ENCODE measurements at places on chromosomes 16 and 17.

DNA sequence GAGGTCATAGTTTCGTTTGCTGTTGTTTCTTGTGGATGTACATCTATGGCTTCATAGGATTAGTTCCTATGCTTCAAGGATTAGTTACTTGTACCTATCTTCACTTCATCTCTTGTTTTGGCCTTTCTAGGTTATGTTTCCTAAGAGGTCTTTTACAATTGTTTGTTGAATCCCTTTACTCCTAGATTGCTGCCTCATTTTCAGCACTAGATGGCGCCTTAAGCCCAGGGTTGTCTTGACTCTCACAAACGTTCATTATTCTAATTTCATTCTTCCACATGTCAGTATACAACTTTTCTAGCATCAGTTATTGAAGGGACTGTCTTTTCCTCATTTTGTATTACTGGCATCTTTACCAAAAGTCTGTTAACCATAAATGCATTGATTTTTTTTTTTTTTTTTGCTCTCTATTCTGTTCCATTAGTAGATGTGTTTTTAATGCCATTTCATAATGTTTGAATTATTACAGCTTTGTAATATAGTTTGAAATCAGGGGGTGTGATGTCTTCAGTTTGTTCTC, 45.0 kb upstream of the NACA2 start:
- DNase-seq = peak; percentile 30

GRCh38 chr17:72430611-72431432, 310.0 kb downstream of the SOX9 start:
- no peak for DNase-seq

- DNase-seq = no peak
These were observed 24.8 kb downstream of the TMEM114 start for GRCh38 chr16:8565498-8565897.

DNA sequence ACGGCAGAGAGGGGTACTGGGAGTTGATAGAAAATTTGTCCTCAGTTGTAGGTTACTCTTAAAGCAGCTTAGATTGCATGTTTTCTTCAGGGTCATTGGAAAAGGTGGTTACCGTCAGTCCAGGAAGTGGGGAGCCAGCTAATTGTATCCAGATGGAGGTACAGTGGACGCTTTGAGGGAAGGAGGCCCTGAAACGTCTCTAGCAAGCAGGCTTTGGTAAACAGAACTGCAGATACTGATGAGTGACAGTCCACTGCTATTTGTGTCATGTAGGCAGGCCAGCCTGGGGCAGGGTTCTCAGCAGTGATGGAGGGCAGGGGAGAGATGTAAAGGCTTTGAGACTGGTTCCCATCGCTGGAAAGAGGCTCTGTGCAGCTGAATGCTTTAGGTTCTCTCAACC, 30.2 kb upstream of the ST6GALNAC1 start:
- DNase-seq = no peak

- DNase-seq = no peak
These were observed 438 bp downstream of the GRN start for GRCh38 chr17:44345454-44346026.

- DNase-seq = no peak
These were observed 881.3 kb downstream of the CDH11 start for GRCh38 chr16:64240586-64240985.

- no peak for DNase-seq
These were observed 31.6 kb downstream of the VPS53 start for GRCh38 chr17:683040-683439.

DNA sequence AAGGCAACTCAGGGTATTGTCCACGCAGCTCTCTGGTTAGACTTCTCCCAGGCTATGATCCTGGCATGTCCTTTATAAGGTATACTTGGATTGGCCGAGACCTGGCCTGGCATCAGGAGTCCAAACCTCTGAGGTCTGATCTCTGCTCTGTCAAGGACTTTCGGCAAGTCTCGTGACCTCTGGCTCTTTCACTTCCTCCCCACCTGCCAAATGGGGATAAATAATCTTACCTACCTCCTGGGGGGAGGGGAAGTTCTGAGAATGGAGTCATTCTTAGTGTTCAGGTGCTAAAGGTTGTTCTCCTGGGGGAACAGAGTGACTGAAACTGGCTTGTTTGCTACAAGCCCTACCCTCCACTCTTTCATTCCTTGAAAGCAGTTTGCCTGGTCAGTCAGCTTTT, 7.6 kb downstream of the ATXN1L start:
- no peak for DNase-seq

DNA sequence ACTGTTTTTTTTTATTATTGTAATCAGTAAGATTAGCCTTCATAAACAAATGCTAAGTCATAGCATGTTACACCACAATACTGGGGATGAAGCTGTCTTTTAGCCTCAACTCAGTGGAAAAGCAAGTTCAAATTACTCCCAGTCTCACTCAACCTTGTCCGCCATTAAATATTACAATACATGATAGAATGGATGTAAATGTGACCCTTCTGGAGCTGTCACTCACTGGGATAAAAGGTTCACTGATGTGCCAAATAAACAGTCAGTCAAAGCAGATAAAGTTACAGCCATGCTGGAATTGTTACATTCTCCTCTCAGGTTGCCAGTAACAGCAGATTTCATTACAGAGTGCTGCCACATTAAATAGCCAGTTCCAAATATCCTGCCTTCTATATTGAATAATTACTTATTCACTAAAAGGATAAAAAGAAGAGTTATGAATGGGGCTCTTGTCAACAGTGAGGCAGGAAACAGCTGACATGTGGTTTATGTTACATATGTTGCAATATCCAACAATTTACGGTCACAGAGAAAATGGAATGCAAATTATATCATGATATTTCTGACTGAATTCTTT, 53.4 kb downstream of the BRIP1 start:
- no peak for DNase-seq

- no peak for DNase-seq
These were observed 41.7 kb downstream of the ZZEF1 start for GRCh38 chr17:4100883-4101756.

DNA sequence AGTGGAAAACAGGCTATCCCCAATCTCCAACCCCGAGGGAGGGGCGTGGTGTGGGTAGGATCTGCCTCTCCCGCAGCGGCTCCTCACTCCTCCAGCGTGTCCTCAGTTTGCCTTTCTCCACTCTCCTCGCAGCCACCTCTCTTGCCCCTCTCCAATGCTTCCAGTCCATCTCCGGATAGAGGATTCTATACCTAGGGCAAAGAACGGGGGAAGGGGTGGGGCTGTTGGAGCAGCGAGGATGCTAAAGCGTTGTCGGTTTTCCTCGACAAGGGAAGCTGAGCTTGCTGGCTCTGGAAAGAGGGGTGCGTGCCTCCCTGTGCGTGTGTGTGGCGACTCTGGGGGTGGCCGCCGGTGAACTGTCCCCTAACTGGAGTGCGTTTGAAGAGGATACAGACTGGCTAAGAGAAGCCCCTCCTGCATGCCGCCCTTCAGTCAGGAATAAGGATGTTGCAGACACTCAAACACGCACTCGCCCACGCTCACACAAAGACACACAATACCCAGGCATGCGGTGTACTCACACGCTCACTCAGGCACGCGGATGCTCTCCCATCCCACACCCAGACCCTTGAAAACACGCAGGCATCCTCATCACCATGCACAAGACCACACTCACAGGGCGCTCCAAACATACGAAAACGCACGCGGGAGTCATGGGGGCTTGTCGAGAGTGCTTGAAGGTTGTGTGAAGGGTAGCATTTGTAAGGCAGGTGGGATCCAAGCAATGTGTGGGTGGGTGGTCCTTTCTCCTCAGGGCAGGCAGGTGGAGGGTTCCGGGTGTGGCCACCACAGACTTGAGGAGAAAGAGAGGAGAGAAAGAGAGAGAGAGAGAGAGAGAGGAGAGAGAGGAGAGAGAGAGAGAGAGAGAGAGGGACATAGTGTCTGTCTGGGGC, 655 bp upstream of the GPR139 start:
- DNase-seq = no peak

- no peak for DNase-seq
These were observed 243.5 kb downstream of the XYLT1 start for GRCh38 chr16:17227278-17227677.

GRCh38 chr16:3413730-3414379, 12.8 kb downstream of the ZNF174 start:
- DNase-seq = no peak

- peak; percentile 80 for DNase-seq
These were observed 432 bp downstream of the ZNF276 start for GRCh38 chr16:89721546-89722391.

GRCh38 chr16:69321080-69321479, 9.3 kb downstream of the PDF start:
- DNase-seq = no peak

GRCh38 chr17:31490671-31491375, 99.3 kb downstream of the RAB11FIP4 start:
- DNase-seq = no peak

GRCh38 chr16:66848172-66848571, 4.0 kb downstream of the CA7 start:
- no peak for DNase-seq

DNA sequence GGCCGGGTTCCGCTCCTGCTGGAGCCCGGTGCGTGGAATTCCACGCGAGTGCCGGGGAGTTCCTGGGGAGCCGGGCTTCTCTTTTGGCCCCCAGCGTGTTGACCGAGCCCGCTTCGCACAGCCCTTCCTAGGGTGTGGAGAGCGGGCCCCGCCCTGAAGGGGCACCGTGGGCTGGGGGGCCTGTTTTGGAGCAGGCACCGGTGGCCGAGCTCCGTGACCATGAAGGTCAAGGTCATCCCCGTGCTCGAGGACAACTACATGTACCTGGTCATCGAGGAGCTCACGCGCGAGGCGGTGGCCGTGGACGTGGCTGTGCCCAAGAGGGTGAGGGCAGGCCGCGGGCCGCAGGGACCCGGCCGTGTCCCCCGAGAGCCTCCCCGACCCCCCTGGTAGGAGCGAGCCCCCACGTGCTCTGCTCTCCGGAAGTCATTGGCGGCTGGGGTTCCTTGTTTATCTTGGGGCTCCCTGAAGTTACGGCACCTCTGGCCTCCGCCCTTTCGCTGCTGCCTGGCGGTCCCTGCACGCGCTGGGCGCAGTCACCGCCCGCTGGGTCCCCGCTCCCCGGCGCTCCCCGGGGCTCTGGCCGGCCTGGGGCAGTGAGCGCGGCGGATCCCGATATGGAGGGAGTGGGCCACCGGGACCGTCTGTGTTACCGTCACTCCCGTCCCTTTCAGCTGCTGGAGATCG, 528 bp downstream of the HAGHL start:
- DNase-seq = no peak

DNA sequence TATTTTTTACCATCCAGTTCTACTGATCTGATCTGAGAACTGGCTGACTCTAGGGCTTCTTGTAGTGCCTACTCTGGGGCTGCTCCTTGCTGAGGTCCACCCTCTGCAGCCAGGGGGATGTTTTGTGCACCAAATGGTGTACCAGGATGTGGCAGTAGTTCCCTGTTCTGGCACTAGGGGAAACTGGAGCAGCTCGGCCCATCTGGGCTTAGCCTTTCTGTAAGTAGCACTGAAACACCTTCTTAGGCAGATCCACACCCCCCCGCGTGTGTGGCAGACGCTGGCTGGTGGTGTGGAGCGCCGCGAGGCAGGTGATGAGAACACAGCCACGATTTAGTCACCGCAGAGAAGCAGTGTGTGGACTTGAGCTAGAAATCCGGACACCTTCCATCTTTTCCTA, 17.0 kb downstream of the DUSP14 start:
- DNase-seq = no peak

GRCh38 chr17:17548044-17548443, 43.5 kb downstream of the PEMT start:
- no peak for DNase-seq

GRCh38 chr17:40373324-40373723, 8.8 kb upstream of the GJD3 start:
- DNase-seq = no peak

GRCh38 chr17:14815079-14815478, 450.0 kb downstream of the PMP22 start:
- DNase-seq = no peak

DNA sequence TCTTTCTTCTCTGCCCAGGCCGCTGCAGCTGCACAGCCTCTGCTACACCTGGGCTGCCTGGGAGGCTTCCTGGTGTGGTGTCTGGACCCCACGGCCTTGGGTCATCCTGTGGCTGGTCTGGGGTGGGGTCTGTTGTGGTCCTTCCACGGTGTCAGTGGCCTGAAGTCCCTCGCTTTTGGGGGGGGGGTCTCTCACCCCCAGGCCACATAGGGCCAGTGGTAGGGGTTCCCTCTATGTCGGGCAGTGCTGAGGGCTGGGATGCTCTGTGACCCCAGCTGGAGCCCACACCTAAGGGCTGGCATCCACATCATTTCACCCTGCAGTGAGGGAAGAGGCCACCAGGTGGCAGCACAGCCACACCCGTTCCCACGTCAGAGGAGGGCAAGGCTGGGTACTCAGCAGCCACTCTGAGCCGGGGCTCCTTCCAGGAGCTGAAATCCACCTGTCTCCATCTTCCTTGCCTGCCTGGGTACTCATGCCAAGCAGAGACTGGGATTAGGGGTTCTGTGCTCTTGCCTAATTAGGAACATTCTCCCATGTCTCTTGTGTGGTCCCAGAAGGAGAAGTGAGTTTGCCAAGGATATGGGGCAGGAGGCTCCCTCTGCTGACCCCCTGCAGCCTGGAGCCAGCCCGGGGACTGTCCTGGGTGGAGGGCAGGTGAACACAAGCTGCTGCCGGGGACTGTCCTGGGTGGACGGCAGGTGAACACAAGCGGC, 13.0 kb downstream of the ENGASE start:
- peak; percentile 74 for DNase-seq

DNA sequence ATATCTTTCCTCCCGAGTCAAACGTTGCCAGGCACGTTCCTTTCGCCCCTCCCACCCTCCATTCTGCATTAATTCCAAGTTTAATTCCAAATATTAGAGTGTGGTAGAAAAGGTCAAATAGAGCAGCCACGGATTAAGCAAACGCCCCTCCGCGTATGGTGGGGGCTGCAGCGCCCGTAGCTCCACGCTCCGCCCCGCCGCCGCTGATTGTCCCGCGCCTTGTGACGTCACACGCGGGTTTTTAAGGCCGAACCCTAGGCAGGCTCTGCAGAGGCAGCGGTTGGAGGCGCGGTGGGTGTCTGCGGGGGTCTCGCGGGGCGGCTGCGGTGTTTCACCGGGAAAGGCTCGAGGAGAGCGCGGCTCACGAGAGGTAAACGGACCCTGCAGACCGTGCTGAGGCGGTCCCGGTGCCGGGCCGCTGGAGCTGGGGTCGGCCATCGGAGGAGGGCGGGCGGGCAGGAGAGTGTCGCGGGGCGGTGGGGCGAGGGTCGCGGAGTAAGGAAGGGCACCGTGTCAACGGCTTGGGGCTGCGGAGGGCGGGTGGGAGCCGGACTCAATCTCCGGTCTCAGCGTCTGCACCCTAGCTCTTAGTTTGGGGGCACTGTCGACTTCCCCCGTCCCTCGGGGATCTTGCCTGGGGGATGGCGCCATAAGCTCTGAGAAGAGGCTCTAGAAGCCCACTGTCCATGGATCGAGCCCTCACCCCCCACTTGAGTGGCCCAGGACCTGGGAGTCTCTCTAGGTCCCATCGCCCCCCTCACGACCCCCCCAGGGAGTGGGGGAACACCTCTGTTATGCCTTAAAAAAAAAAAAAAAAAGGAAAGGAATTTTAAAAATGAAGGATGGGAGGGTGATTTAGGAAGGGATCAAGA, at the start of gene ARL4D:
ARL4D (plus strand) TSS at position 270 of the 872 bp plus-strand sequence. CDS start 740 bp downstream, outside the sequence.
- DNase-seq = peak; percentile 79

- DNase-seq = no peak
These were observed 23.6 kb downstream of the USP6 start for GRCh38 chr17:5139458-5139732.

GRCh38 chr16:5166486-5166885, 68.9 kb upstream of the EEF2KMT start:
- no peak for DNase-seq

GRCh38 chr17:38328620-38329019, 15.1 kb downstream of the GPR179 start:
- no peak for DNase-seq

- no peak for DNase-seq
These were observed 1.4 kb upstream of the ABR start for GRCh38 chr17:1180958-1181752.

GRCh38 chr16:84911486-84912216, 91.9 kb downstream of the CRISPLD2 start:
- DNase-seq = no peak
